Fibroblast of skin of scalp (primary cell): ENCODE measurements at places on chromosomes 6 and 20.

DNA sequence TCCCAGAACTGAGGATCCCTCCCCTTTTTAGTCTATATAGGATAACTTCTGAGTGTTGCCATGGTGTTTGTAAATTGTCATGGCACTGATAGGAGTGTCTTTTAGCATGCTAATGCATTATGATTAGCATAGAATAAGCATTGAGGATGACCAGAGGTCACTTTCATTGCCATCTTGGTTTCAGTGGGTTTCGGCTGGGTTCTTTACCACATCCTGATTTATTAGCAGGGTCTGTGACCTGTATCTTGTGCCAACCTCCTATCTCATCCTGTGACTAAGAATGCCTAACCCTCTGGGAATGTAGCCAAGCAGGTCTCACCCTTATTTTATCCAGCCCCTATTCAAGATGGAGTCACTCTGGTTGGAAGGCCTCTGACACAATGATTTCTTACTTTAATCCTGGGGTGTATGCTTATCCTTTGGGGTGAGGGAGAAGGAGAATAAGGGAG, 19.6 kb downstream of the WFDC2 start:
- no peak for DNase-seq

DNA sequence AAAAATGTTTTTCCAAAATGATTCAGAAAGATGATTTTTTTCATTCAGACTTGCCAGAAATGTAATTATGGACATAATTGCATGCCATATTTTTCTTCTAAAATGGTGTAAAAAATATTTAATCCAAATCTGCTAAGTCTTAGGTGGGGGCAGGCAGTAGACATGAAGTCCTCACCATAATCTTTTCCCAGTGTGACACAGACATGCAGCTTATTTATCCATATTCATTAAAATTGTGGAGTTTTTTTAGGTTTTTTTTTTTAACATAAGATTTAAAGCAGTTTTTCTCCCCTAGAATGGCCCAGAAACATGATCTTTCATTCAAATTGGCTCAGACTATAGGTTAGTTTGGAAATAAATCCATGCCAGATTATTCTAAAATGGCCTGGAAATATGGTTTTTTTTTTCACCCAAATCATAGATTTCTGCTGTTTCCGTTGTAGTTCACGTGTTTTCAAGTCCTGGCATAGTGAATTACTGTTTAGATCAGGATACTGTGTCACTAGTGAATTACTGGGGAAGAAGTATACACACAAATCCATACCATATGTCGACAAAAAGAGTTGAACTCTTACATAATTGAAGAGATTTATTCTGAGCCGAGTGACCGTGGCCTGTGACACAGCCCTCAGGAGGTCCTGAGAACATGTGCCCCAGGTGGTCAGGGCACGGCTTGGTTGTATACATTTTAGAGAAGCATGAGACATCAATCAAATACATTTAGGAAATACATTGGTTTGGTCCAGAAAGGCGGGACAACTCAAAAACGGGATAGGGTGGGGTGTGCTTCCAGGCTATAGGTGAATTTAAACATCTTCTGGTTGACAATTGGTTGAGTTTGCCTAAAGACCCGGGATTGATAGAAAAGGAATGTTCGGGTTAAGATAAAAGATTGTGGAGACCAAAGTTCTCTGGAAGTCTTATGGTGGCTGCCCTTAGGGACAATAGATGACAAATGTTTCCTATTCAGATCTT, 33.9 kb downstream of the ZNF133 start:
- no peak for DNase-seq

DNA sequence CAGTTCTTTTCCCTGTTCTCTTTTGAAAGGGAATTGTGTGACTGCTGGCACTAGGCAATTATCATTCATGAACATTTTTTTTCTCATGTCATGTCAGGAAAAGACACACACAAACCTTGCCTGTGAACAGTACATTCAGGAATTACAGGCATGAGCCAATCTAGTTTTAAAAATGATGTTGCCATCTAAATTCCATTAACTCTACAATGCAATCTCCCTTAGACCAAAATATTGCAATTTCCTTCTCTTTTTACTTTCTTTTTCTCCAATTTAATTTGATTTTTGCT, 127.5 kb upstream of the STMND1 start:
- DNase-seq: peak; percentile 38

DNA sequence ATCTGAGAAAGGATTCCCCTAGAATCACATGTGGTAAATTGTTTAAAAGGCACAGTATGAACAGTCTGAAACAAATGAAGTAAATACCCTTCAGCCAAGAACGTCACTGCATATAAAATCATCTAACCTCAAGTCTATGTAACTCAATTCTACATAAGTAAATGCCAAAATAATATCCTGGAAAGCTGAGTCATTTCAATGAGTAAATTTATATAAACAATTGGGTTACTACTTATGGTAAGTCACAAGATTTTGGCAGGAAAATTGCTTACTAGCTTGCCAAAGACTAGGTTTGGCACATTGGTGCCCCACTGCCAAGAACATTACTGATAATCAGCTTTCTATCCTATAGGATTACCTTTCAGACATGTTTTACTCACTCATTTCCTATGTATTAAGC, 8.4 kb downstream of the GMDS start:
- peak; percentile 81 for DNase-seq
